NCI-H748 treated with DMSO at 0.1 percent for 48 hours (cell line): ENCODE measurements at places on chromosomes 1 and 21.

DNA sequence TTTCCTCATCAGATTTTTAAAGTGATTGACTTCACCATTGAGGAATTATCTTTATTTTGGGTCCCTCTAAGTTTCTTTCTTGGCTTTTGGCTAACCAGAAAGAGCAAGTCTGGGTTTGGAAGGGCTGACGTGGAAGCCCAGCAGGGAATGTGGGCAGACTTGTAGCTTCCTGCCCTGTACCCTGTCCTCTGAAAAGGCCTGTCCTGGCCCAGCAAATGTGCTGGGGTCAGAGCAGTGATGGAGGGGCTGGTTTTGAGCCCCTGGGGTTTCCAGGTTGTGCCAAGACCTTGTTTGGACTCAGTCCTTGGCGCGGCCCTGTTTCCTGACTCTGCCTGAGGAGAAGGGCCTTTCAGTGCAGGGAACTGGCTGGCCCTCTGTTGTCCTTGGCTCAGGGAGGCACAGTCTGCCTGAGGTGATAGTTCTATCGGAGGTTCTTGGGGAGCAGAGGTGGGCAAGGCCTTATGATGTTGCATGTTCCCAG lies 72.1 kb downstream of the UCK2 start:
- no peak for DNase-seq

DNA sequence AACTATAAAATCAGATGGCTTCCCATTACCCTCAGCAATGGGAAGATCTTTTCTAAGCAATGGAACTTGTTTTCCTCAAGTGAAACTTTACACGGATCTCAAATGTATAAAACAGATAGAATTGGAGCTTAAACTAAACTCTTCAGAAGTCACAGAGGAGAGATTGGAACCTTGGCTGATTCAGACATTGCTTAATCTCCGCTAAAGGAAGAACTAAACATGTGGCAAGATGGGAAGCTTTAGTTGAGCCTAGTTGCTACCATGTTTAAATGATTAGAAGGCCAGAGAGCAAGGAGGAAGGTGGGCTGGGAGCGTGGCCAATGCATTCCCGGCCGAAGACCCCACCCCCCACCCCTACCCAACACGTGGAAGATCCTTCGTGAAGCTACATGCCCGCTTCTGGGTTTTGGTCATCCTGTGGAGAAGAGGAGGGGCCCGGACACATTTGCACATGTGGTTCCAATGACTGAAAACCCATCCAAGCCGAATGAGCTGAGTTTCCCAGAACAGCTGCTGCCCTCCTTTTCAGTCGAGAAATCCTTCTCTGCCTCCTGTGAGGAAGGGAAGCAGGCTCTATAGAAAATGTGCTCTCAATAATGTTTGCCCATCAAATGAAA lies 164.3 kb downstream of the MIS18A start:
- no peak for DNase-seq

- no peak for DNase-seq
Observed at GRCh38 chr1:111249960-111250359, 22.4 kb downstream of the CHI3L2 start.

GRCh38 chr1:244970236-244970743 lies 105.9 kb upstream of the HNRNPU start:
- peak; percentile 72 for DNase-seq

DNA sequence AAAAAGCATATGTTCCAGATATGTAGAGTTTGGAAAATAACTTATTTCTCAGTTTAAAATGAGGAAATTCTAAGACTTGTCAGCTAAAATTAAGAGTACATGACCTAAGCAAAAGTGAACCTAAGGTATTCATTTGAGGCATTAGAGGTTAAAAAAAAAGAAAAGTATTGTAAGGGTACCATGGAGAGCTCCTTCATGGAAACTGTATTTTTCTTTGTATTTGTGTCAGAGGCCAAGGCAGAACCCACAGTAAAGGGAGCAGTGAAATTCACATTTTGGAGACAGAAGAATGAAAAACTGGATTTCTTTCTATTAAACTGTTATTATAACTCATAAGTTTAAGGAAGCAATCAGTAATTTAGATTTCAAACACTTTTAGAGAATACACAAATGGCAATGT lies 1494.8 kb downstream of the KCNT2 start:
- no peak for DNase-seq

DNA sequence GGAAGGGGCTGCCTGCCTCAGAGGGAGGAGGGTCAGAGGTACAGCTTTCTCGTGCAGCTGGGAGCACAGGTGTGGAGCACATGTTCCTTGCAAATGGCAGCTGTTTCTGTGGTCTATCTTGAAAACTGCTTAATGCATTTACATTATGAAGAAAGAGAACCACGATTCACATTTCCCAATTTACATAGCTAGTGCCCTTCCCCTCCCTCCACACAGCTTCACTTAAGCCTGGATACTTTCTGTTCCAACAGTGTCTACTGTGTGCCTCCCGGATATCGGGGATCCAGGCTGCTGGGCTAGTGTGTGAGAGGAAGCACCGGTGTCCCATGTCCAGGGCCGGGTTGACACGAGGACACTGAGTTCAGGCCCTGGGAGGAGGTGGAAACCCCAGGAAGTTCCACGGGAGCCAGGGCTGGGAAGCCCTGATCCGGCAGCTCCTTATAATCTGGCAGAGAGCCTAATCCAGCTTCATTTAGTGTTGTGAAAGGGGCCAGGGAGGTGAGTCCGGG lies 31.6 kb downstream of the TMCC2 start:
- DNase-seq, result no peak
